ENCODE measurements at places on chromosomes 2 and 18. TPM values are rescaled to one million over a fixed set of nuclear protein-coding genes. Genes with fewer than 3 reads are reported as not detected.
A peak's percentile ranks its signal among the peaks of the same experiment; 100 is the strongest.

GRCh38 chr2:98472132-98472650, 27.5 kb downstream of the INPP4A start:
- DNase-seq: no peak

DNA sequence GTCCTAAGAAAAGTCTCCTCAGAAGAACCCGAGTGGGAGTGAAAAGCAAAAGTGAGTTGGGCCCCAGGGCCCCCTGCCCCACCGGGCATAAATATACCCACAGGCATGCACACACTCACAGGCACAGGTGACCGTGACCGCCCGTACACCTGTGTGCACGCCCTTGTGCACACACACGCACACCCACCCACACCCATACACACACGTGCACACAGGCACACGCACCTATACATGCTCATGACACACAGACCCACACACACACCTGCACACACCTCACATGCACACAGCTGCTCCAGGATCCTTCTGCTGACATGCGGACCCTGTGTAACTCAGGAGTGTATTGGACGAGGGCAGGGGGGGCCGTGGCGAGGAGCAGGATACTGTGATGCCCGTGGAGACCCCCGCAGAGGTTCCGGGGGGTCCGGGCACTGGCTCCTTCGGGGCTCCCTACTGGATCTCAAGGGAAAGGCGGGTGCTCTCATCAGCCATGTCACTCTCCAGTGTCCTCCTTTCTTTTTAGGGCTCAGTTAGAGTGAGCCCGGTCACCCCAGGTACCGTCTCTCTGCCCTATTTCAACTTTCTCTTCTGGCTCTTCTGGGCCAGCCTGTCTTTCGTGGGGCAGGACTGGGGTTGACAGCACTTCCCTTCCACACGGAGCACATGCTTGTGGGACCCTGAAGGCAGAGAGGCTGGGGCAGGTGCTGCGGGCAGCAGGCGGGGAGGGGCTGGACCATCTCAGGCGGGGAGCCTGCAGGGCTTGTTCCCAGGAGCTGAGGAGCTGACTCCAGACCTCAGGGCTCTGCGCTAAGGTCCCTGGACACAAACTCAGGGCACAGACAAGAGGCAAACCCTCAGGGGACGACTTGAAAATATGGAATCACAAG, 48.5 kb downstream of the TPO start:
- peak; percentile 32 for DNase-seq

DNA sequence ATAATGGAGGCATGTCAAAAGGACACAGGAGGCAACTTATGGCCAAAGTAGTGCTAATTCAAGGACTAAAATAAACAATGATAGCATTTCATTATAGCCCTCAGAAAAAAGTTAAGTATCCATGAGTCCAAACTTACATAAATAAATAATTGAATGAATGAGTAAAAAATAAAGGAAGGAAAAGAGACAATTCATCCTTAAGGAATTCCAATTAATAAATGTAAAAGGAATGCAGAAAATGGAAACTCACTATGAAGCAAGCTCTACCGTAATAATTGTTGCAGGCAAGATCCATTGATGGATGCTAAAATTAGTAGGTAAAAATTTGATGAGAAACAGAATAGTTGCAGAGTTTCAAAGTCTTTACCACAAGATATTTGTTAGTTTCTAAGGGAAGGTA, 88.2 kb upstream of the RAPGEF4 start:
- DNase-seq: no peak

GRCh38 chr2:226726546-226726945, 73.1 kb downstream of the IRS1 start:
- DNase-seq: no peak

Gene LIMS2
- total RNA-seq: 0.33 TPM

Gene KLHL29
- 6.2 TPM for total RNA-seq

- DNase-seq: no peak
Measured at GRCh38 chr2:161961061-161961460, 113.0 kb downstream of the DPP4 start.

- DNase-seq: no peak
Measured at GRCh38 chr2:72182547-72182946, 34.9 kb upstream of the CYP26B1 start.

DNA sequence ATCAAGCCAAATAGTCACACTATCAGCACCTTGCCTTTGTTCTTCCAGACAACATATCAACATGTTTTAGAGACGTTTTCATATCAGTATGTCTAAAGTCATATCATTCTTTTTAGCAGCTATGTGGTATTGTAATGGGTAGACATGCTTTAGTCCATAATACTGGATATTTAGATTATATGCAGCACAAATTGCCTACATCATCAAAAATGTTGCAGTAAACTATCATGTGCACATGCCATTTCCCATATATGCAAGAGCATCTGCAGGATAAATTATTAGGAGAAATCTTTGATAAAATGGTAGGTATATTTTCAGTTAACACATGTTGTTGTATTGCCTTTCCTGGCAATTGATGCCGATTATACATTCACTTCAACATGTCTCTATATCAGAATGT, 636.5 kb downstream of the XIRP2 start:
- no peak for DNase-seq

Gene C18orf54
- 10.3 TPM for total RNA-seq

DNA sequence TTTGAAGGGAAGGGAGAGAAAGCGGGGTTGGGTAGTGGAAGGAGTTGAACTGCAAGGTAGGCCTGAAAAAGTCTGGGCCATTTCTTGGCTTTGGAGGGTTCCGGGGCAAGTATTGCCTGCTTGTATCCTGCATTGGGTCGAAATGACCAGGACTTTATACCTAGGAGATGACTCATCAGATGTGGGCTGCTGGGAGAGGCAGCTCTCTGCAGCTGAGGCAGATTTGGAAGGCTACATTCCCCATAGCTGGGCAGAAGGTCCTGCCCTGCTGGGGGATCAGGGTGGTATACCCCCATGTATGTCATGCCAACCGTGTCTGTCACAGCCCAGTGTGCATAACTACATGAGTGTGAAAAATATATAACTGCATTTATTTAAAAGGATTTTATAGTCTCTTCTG, 171.8 kb upstream of the SPRED2 start:
- DNase-seq: no peak

Gene SCN2A
- total RNA-seq: under 0.01 TPM

- no peak for DNase-seq
Measured at GRCh38 chr18:1308686-1309085, 404.0 kb downstream of the ADCYAP1 start.

GRCh38 chr2:109030870-109031475, 42.0 kb upstream of the EDAR start:
- no peak for DNase-seq

- DNase-seq: no peak
Measured at GRCh38 chr18:73959352-73959751, 188.3 kb downstream of the FBXO15 start.

DNA sequence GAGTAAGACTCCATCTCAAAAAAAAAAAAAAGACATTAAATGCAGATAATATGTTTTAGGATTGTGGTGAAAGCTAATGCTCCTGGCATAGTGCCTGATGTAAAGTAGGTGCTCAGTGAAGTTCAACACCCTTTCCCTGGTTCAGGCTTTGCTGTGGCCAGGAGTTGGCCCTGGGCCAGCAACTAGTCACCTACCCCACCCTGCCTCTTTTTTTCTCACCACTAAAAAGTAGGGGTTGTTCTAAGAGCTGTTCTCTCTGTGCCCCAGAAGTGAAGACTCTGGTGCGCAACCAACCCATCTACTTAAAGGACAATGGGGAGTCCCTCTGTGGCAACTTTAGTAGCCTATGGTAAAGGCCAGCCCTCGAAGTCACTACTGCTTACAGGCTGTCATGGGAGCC, 75.9 kb downstream of the DNMT3A start:
- DNase-seq: no peak

GRCh38 chr2:126696644-126697520, 40.9 kb downstream of the GYPC start:
- DNase-seq: no peak

GRCh38 chr2:21757805-21758430, 634.1 kb downstream of the TDRD15 start:
- DNase-seq: no peak

DNA sequence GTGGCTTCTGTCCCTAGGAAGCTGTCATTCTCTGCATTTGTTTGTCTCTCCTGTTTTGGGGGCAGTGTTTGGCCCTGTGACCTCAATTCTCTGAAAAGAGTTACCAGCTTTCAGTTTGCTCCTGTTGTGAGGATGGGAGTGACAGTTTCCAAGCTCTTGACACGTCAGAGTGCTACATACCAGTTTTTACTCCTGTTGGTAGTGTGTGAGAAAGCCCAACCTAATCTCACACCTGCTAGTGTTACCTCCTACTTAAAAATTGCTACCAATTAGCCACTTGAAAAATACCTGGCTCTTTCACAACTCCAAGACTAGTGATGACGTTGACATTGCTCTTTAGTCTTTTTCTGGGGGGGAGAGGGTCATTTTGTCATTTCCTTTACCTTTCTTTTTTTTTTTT, 14.1 kb downstream of the SKA1 start:
- DNase-seq: no peak

GRCh38 chr2:158781353-158781961, 13.7 kb upstream of the DAPL1 start:
- DNase-seq: peak; percentile 26

DNA sequence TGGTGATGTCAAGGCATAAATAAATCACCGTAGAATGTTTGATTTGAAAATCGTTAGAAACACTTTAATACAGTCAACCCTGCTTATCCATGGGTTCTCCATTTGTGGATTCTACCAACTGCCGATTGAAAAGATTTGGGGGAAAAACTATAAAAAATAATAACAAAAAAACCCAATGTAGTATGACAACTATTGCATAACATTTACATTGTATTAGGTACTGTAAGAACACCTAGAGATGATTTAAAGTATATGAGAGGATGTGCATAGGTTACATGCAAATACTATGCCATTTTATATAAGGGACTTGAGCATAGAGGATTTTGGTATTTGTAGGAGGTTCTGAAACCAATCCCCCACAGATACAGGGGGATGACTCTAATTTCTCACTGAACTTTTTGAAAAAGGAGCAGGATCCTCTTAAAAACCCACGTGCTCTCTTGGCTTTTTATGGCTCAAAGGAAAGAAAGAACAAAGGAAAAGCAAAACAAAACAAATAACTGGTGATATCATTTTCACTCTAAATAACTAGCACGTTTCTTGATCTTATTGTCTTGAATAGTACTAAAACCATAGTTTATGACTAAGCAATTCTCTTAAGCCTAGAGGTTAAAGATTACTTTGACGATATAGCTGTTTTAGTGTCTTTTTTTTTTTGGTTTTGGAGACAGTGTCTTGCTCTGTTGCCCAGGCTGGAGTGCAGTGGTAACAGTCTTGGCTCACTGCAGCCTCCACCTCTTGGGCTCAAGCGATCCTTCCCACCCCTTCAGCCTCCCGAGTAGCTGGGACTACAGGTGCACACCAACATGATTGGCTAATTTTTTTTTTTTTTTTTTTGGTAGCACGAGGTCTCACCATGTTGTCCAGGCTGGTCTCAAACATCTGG, 17.0 kb downstream of the GMCL1 start:
- no peak for DNase-seq

DNA sequence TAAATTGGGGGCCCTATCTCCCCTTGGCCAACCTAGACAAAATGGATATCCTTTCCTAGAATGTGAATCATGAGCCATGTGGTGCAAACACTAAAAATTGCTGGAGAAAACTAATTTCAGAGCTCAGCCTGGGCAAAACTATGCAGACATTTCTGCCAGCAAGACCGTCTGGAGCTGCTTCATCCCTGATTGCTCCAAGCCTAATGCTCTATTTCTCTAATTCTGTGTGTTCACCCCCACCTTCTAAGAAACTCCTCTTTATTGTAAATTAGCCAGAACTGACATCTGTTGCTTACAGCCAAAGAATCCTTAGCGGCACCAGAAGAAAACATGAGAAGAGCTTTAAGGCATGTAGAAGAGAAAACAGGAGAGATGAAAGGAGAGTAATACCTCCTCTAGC, 337.7 kb upstream of the CHAC2 start:
- no peak for DNase-seq

- no peak for DNase-seq
Measured at GRCh38 chr2:179422037-179422643, 157.5 kb upstream of the SESTD1 start.

DNA sequence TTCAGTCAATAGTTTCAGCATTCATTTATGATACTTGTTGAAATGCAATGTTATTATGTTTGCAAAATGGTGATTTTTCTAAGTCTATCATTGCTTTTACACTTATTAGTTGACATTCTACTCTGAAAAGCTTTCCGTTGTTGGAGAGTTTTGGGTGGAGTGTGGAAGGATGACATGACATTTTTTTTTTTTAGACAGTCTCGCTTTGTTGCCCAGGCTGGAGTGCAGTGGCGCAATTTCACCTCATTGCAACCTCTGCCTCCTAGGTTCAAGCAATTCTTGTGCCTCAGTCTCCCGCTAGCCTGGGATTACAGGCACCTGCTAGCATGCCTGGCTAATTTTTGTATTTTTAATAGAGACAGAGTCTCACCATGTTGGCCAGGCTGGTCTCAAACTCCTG, 29.8 kb downstream of the PIKFYVE start:
- DNase-seq: no peak

Gene FAM124B
- 0.22 TPM for total RNA-seq

GRCh38 chr2:170743530-170744239, 26.5 kb upstream of the ERICH2 start:
- DNase-seq: peak; percentile 33

Gene ASXL2
- 10.0 TPM for total RNA-seq

Gene FAM237A
- total RNA-seq: not detected

- no peak for DNase-seq
Measured at GRCh38 chr2:18647731-18648130, 58.4 kb upstream of the NT5C1B start.

Gene LINC00305
- total RNA-seq: not detected

DNA sequence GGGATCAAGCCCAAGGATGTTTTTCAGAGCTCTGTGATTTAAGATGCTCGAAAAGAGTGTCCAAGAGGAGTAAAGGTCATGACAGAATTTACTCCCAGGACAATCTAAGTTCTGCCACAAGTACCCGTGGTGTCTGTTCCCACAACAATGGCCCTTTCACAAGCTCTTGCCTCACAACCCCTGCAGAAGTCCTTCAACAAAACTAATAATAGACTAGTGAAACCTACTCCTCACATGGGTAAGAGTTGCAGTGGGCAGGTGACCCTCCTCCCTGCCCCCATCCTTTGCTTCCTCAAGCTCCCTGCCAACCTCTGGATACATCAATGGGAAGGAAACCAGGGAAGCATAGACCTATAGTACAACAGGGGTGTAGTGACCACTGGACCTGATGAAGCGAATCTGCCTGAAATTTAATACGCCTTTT, 34.9 kb downstream of the PTCD3 start:
- no peak for DNase-seq

Gene CHRND
- not detected for total RNA-seq

Gene UCN
- not detected for total RNA-seq

Gene INHBB
- 0.07 TPM for total RNA-seq

- DNase-seq: peak; percentile 52
Measured at GRCh38 chr18:59446012-59446411, 86.9 kb upstream of the LMAN1 start.

DNA sequence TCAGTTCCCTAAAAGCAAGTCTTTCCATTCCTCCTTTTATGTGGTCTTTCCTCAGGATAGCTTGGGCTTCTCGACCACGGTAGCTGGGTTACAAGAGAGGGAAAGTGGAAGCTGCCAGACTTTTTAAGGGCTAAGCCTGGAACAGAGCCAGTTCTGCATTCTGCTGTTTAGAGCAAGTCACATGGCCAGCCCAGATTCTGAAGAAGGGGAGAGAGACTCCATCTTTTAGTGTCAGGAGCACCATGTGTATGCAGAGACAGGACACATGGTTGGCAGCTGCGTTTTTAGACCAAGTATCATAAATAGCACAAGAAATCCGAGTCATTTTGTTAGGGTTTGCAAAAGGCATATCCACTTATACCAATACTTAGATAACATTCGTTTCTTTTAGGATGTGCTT, 4.7 kb downstream of the HMSD start:
- DNase-seq: no peak

- DNase-seq: peak; percentile 23
Measured at GRCh38 chr2:37776487-37776886, 105.0 kb upstream of the CDC42EP3 start.

Data from H7 (cell line).